ENCODE measurements at places on chromosomes 11 and 22.

DNA sequence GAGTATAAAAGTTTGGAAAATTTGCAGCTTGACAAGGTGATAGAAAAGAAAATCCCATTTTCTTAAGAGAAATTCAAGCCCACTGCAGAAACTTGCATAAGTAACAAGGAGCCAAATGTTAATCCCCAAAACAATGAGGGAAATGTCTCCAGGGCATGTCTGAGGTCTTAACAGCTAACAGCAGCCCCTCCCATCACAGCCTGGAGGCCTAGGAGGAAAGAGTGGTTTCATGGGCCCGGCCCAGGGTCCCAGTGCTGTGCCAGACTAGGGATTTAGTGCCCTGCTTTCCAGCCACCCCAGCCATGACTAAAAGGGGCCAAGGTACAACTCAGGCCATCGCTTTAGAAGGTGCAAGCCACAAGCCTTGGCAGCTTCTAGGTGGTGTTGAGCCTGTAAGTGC lies 123.7 kb upstream of the TRPC6 start:
- DNase-seq: no peak

GRCh38 chr11:102807921-102808320 lies 10.0 kb upstream of the MMP1 start:
- no peak for DNase-seq

GRCh38 chr11:93589347-93589746 lies 46.2 kb upstream of the SMCO4 start:
- no peak for DNase-seq

- DNase-seq: no peak
Observed at GRCh38 chr22:23079240-23079768, 9.0 kb downstream of the GNAZ start.

DNA sequence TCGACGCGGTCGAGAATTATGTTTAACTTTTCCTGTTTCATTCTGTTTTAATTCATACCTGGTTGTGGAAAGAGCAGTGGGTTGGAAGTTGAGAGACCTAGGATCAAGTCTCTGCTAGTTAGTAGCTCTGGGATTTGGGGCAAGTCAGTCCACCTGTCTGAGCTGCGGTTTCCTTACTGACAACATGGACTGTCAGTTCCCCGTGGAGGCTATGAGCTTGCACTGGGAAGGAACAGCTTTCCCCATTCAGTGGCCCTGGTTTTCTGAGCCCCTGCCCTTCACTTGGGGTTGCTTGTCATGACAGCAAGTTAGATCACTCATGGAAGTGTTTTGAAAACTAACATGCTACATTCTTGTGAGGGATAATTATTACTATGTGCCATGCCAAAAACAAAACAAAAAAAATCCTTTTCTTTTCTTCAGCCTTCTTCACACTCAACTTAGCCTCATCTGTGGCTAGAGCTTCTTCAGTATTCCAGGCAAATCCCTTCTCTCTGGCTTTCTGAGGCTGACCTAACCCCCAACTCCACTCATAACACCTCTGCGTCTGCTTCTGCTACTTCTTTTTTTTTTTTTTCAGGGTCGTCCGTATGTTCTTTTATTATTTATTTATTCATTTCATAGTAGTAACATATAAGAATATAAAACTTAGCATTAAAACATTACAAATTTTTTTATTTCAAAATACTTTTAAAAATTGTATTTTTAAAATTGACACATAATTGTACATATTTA lies 43.0 kb upstream of the ZBED5 start:
- no peak for DNase-seq

DNA sequence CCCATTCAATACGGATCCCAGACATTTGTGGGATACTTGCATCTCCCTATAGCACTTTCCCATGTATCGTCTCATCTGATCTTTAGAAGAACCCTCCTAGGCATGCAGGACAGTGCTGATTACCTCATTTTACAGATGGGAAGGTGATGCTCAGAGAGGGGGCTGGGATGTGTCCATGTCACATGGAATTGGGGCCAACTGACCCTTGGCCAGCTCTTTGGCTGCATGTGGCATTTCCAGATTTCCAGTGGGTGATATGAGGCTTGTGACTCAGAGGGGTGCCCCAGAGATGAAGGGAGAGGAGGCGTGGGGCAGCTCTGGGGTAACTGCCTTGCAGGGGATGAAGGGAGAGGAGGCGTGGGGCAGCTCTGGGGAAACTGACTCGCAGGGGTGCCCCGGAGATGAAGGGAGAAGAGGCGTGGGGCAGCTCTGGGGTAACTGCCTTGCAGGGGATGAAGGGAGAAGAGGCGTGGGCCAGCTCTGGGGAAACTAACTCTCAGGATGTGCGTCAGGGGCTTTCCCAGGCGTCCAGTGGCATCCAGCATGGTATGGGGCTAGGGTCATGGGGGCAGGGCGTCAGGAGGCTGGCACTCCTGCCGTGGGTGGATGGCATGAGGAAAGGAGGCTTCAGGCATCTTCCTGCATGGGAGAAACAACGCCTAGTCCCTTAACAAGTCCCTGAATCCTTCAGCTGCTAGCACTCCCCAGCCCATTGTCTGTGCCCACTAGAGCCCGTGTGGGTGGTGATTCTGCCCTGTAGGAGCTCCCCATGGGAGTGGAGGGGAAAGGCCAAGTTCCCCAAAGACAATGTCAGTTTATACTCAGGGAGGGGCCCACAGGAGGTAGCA lies 11.9 kb upstream of the CERK start:
- no peak for DNase-seq

DNA sequence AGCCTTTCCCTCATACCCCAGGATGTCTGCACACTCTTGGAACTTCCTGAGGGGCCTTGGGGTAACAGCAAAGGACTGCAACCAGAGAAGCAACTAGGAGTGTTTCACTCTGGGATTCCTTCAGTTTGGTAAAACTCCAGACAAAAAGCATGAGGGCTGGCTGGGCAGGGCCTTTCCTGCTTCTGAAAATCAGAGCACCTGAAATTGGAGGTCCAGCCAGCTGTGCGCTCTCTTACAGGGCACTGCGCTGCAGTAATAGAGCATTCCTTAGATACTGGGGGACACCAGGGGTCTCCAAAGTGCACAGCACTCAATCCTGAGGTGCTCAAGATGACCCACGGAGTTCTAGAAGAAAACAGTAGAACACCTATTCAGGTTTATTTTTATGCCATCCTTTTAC lies 49.7 kb downstream of the PLEKHA7 start:
- no peak for DNase-seq

DNA sequence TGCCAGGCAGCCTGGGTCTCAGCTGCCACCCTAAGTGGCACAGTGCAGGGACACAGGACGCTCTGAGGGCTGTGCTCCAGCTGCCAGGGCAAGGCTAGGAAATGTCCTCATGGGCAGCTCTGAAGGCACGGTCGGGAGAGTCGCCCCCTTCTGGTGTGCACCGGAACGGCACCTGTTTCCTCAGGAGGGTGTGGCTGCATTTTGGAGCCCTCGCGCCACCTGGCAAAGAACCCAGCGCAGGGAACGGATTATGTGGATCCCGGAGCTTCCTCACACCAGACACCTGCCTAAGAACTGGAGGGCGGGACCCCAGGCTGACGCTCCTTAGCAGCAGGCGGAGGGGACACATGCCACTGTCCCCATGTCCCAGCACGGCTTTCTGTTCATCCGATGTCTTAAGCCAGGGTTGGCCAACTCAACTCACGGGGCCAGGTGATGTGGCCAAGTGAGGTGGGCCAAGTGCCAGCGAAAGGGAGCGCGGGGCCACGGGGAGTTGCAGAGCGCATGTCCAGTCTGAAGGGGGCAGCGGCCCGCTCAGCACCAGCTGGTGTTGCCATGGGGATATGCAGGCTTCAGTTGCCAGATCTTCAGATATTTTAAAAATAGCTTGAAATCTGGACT lies 5.1 kb upstream of the SLC22A8 start:
- no peak for DNase-seq

GRCh38 chr11:75793966-75794365 lies 21.0 kb upstream of the UVRAG start:
- no peak for DNase-seq

Data from B cell (primary cell).